Caki2 (cell line): ENCODE measurements at places on chromosomes 5 and 9.
A peak's percentile ranks its signal among the peaks of the same experiment; 100 is the strongest.

- no peak for DNase-seq
These were observed 44.2 kb downstream of the KIAA1958 start for GRCh38 chr9:112530751-112531205.

- no peak for DNase-seq
These were observed 231.0 kb downstream of the ARHGEF28 start for GRCh38 chr5:73856997-73857396.

DNA sequence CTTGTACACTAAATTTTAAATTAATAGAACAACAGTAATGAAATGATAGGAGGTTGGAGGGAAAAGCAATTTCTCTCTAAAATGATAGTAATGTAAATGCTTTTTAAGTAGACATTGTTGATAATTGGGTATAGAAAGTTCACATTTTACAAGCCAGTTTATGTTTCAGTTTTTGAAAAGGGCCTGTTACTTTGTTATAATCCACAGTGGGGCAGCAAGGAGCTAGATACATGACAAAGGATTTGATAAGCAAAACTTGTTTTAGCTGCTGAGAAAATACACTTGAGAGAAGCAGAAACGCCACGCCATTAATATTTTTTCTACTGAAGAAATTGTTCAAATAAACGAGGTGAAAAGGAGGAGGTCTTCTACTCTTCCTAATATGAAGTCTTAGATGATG is 30.2 kb downstream of the SREK1 start:
- peak; percentile 4 for DNase-seq

- DNase-seq, result peak; percentile 88
These were observed 16.2 kb upstream of the ERAP1 start for GRCh38 chr5:96823900-96824380.

DNA sequence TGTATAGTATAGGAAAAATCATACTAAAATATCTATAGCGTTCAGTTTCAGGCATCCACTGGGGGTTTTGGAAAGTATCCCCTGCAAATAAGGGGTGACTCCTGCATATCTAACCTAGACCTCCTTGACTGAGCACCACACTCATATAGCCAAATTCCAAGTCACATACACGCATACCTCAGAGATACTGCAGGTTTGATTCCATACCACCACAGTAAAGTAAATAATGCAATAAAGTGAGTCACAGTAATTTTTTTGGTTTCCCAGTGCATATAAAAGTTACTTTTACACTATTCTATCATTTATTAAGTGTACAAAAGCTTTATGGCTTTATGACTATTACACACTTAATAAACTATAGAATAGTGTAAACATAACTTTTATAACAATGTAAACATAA is 151.3 kb downstream of the CCDC192 start:
- DNase-seq, result no peak

DNA sequence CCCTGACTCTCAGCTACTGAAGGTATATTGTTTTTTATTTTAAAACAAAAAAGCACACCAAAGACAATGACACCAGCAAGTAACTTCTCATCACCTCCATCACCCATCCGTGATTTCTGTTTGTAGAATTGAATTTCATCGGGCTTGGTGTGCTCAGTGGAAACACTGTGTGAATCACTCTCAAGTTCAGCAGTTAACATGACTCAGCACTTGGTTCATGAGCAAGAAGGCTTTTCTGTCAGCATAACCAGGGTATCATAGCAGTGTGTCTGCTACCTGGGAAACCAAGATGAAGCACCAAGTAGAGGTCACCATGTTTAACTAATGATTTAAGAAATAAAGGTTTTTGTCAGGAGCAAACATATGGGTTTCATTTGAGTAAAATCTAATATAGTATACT is 123.7 kb downstream of the INSYN2B start:
- DNase-seq, result peak; percentile 79

GRCh38 chr5:153969563-153969895 is 69.2 kb downstream of the FAM114A2 start:
- no peak for DNase-seq

DNA sequence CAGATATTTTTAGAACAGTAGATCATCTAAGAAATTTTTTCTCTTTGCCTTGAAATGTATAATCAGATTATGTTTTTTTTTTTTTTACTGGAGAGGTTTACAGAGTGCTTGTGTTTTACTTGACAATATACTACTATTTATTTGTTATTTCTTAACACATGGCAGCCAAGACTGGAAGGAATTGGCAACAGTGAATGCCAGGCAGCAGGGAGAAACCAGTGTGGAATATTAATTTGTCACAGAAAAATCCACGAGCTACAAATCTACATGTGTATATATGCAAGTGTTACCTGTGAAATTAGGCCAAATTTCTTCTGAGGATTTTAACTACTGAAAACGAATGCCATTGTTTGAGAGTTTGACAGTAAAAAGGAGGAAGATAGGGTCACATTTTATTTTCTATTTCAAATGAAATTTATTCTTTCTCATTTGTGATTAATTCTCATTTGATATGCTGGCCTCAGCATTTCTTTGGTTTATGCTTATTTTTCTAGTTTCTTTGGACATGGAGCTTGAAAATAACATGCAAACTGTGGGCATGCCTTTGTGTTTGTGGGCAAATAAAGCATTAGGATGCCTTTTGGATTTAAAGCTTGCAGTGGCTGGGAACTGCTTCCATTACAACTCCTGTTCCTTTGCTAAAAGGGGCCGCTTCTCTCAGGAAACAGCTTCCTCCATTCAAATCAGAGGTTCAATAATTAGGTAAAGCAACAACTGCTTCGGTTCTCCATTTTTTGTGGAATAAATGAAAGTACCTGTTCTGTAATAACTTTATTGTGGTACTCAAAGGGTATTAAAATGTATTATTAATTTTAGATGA is 39.0 kb upstream of the ZFYVE16 start:
- no peak for DNase-seq

DNA sequence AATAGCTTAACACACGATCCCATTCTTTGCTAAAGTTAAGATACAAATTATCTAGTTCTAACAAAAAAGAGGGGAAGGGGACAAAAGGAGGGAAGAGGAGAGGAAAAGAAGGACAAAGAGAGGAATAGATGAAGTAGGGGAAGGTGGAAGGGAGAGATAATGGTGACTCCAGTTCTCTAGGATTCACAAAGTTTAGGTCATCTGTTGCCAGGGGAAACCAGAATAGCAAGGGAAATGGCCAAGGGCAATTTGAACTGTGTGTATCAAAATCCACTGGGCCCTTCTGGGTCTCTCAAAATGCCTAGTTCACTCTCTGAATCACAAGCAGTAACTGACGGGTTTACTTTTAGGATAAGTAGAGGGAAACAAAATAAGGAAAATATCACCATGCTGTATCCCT is 7.6 kb downstream of the SLC24A2 start:
- no peak for DNase-seq

- no peak for DNase-seq
These were observed 31.4 kb upstream of the FAT2 start for GRCh38 chr5:151622367-151623088.

GRCh38 chr5:35089334-35090314 is 41.9 kb upstream of the AGXT2 start:
- DNase-seq, result peak; percentile 32

- no peak for DNase-seq
These were observed 51.8 kb downstream of the ELAVL2 start for GRCh38 chr9:23774266-23774665.

GRCh38 chr9:113350107-113350661 is 843 bp downstream of the BSPRY start:
- DNase-seq, result no peak
